ENCODE measurements at places on chromosomes 5 and 9. TPM values are rescaled to one million over a fixed set of nuclear protein-coding genes. Genes with fewer than 3 reads are reported as not detected.

GADD45G gene
- 44.0 TPM for total RNA-seq

HRH2 gene
- 10.9 TPM for total RNA-seq

DNA sequence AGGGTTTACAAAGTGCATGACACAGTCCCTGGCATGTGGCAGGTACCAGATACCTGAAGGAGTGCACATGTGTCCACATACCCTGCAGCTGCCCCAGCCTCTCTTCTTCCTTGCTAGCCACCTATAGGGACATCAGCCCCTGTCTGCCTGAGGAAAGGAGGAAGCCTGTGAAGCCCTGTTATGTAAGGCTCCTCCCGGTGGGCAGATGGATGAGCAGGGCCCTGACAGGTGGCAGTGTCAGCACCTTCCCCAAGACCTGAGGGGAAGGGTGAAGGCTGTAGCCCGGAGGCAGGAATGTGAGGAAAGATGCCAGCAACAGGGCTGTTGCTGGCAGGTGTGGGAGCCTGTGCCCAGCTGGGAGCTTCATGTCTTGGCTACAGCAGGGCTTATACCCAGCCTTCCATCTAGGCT is 21.7 kb downstream of the TCF7 start:
- peaks cover 16% of the 10 kb centered on the region for H3K4me1 ChIP-seq
- H3K4me3 ChIP-seq = no peak overlapping the region
- DNase-seq = no peak
- H3K27ac ChIP-seq = no peak overlapping the region
- peaks cover 6% of the 10 kb centered on the region for H3K36me3 ChIP-seq

DNA sequence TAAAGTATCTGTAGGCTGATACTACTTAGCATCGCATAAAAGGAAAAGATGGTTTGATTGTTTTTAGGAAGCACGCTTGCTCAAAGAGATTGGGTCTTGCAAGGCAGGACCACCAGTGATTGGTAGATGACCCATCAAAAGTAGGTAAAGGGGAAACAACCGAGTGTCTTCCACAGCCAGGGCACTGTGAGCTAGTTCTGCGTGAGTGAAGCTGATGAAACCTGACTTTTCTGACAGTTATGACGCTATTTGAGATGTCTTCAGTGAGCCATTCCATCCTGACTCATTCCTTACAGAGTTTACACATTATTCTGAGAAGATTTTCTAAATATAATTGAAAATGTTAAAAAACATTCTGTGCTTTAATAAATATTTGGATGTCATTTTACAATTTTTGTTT is 49.7 kb downstream of the BASP1 start:
- H3K36me3 ChIP-seq = no peaks in the 10 kb centered on the region
- H3K4me3 ChIP-seq = no peak overlapping the region
- DNase-seq = no peak
- no peaks in the 10 kb centered on the region for H3K27me3 ChIP-seq
- H3K4me1 ChIP-seq = no peaks in the 10 kb centered on the region
- H3K27ac ChIP-seq = no peak overlapping the region

- no peaks in the 10 kb centered on the region for H3K27me3 ChIP-seq
- no peak within 1 kb of the TSS for H3K27ac ChIP-seq
- H3K4me1 ChIP-seq = peaks cover 15% of the 10 kb centered on the region
- H3K36me3 ChIP-seq = no peaks in the 10 kb centered on the region
- DNase-seq = no peak
Observed at GRCh38 chr5:74865804-74866595, at the start of gene FAM169A. Gene FAM169A, minus strand, starts transcription at chr5:74866387. Its CDS starts 24,711 bp downstream, at chr5:74841676.

DNA sequence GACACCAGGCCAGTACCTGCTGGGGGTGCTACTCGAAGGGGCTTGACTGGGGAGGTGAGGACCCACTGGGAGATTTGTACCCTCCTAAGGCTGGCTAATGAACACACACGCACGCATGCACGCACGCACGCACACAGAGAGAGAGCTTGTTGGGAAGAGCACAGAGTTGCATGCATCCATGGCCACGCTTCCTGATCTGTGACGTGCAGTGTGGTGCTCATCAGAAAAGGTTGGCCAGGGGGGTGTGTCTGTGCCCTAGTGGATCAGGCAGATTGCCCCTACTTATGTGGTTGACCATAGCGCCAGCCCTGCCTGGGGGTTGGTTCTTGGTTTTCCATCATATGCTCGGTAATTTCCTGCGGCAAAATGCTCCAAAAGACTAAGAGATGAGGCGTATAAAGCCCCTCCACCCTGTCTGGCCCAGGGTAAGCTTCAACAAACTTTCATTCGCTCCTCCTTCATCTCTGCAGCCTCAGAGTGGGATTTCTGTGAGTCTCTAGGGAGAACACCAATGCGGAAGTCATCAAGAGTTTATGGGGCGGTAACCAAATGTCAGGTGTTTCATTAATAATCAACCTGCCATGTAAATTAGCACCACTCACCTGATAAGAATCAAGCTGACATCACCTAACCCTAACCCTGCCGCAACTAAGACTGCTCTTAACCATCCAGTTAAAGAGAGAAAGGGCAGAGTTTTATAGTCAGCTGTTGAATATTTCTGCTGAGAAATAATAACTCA is 8.0 kb upstream of the GFI1B start:
- no peak for DNase-seq
- peaks cover 6% of the 10 kb centered on the region for H3K4me1 ChIP-seq
- no peaks in the 10 kb centered on the region for H3K36me3 ChIP-seq
- no peaks in the 10 kb centered on the region for H3K27me3 ChIP-seq
- H3K4me3 ChIP-seq = no peak overlapping the region

DNA sequence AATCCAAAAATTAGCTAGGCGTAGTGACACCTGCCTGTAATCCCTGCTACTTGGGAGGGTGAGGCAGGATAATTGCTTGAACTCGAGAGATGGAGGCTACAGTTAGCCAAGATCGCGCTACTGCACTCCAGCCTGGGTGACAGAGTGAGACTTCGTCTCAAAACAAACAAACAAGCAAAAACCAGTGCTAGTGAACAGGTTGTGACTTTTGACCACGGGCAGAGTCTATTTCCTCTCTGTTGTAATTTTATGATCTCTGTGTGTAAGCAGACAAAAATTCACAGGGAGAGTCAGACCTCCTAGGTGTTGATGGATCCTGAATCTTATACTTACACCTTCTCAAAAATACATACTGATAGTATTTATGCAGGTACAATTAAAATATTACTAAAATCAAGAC is 65.8 kb downstream of the SPEF2 start:
- no peaks in the 10 kb centered on the region for H3K36me3 ChIP-seq
- no peak for DNase-seq
- H3K27ac ChIP-seq = no peak overlapping the region
- no peak overlapping the region for H3K4me3 ChIP-seq

- no peaks in the 10 kb centered on the region for H3K4me1 ChIP-seq
- no peaks in the 10 kb centered on the region for H3K27me3 ChIP-seq
- H3K36me3 ChIP-seq = no peaks in the 10 kb centered on the region
- DNase-seq = no peak
- H3K27ac ChIP-seq = no peak overlapping the region
Observed at GRCh38 chr9:74172874-74173273, 324.3 kb upstream of the RORB start.

DNA sequence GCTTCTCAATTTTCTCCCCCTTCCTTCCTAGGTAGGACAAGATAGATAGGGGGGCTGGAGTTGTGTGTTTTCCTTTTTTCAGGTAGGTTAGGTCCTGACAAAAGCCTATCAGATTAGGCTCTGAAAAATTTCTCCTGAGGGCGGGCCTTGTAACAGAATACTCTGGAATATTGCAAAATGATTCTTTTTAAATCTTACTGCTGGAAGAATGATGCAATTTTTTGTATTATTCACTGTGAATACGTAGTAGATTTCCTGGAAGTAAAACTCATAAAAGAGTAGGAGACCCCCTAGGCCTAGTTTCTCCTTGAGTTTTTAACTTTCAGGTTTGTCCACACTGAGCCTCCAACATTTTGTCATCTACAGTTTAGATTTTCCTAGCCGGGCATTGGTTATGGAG is 1701.8 kb downstream of the EFNA5 start:
- H3K36me3 ChIP-seq = no peaks in the 10 kb centered on the region
- H3K4me1 ChIP-seq = no peaks in the 10 kb centered on the region
- no peak overlapping the region for H3K4me3 ChIP-seq

DNA sequence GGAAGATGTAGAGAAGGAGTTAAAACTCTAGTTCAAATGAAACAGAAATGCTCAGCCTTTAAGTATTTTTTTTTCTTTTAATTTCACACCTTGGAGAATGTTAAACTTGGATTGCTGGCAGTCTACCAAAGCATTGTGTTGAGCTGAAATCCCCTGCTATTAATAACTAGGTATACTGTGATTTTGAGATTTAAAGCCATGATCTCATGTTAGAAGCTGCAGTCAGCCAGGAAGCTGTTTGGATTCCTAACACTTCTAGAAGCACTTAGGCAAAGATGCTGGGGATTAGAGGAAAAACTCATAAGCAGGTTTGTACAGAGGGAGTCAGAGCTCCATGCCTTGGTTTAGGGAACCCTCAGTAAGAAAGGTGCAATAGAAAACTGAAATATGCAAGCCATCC is 141.4 kb downstream of the KIF4B start:
- no peak for DNase-seq
- no peak overlapping the region for H3K27ac ChIP-seq
- H3K36me3 ChIP-seq = no peaks in the 10 kb centered on the region
- H3K4me1 ChIP-seq = no peaks in the 10 kb centered on the region

- H3K4me3 ChIP-seq = no peak overlapping the region
- no peak overlapping the region for H3K27ac ChIP-seq
- peak; percentile 62 for DNase-seq
- no peaks in the 10 kb centered on the region for H3K36me3 ChIP-seq
- H3K27me3 ChIP-seq = no peaks in the 10 kb centered on the region
- peaks cover 27% of the 10 kb centered on the region for H3K4me1 ChIP-seq
Observed at GRCh38 chr5:7425830-7426229, 29.9 kb downstream of the ADCY2 start.

DNA sequence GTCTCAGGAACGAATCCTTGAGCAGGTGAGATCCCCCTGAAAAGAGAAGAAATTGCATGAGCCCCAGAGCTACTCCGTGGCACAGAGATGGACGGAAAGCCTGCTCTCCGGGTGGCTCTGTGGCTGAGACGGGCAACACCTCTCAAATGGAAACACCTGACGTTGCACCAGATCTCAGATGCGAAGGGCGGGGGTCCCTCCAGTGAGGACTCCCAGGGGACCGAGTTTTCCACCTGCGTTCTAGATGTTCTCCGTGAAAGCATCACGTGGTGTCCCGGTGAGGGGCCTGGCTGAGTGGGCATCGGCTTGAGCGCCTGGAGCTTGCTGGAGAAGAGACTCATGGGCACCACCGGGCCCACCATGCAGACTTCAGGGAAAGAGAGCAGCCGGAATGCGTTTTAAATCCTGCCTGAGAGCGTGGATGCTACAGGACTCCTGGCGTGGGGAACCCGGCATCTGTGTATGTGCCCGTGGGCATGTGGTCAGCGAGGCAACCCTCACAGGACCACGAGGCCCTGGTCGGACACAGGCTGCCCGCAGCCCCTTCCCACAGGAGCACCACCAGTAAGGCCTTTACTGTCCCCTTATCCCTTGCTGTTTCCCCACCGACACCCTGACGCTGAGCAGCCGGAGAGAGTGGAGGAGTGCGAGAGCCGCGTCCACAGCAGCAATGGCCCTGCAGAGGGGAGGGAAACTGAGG is 378.4 kb upstream of the IRX4 start:
- no peaks in the 10 kb centered on the region for H3K4me1 ChIP-seq
- H3K4me3 ChIP-seq = no peak overlapping the region
- DNase-seq = no peak
- no peaks in the 10 kb centered on the region for H3K27me3 ChIP-seq
- no peaks in the 10 kb centered on the region for H3K36me3 ChIP-seq

DNA sequence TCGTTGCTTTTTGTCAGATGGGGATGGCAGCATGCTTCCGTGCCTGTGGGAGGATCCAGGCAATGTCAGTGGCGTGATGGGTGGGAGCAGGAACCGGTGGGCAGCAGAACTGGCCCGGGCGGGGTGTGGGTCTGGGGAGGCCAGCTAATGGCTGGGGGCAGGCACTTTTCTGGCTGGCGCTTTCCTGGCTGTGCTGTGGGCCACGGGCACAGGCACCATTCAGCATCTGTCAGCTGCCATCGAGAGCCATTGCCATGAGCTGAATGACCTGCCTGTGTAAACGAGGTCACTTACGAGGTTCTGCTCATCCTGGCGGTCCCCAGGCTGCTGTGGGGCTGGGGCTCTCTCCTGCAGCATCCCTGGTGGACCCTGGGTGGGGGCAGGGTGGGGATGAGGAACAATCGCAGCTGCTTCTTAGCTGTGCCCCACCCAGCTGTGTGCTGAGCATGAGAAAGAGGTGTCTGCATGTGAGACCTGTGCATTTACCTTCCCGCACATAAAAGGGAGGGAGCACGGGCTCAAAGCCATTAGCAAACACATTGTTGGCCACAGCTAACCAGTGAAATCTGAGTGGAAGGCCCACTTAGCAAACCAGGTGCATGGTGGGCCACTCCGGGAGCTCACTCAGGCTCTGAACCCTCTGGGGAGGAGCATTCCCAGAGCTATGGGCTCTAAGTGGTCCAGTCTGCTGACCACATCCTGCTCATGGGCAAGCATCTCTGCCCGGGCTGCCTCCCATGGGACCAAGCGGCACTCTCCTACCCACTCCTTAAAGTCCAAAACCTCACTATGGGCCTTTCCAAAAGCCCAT is 41.3 kb upstream of the OLFM1 start:
- H3K27ac ChIP-seq = no peak overlapping the region
- no peak for DNase-seq
- no peak overlapping the region for H3K4me3 ChIP-seq
- no peaks in the 10 kb centered on the region for H3K36me3 ChIP-seq
- H3K4me1 ChIP-seq = no peaks in the 10 kb centered on the region

- H3K27me3 ChIP-seq = no peaks in the 10 kb centered on the region
- peak; percentile 62 for DNase-seq
- peak overlapping the region; percentile 63 for H3K27ac ChIP-seq
- no peak overlapping the region for H3K4me3 ChIP-seq
- peaks cover 39% of the 10 kb centered on the region for H3K4me1 ChIP-seq
Observed at GRCh38 chr5:72508241-72509170, 1.3 kb upstream of the ZNF366 start.

DNA sequence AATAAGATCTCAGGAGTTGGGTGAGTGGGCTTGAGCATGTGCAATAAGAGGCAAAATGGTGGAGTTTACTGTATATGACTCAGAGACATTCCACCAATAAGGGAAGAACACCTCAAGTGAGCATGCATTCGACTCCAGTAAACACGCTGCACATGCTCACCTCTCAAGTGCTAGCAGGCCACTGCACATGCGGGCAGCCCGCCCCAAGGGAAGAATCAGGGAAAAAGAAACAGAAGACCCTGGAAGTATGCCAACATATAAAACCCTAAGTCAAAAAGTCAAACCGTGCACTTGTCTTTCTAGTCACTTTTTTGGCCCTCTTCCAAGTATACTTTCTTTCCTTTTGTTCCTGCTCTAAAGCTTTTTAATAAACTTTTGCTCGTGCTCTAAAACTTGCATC is 245.3 kb upstream of the RASA1 start:
- no peaks in the 10 kb centered on the region for H3K36me3 ChIP-seq
- no peak for DNase-seq

- no peak for DNase-seq
- no peaks in the 10 kb centered on the region for H3K27me3 ChIP-seq
- peak overlapping the region; percentile 90 for H3K27ac ChIP-seq
- no peak overlapping the region for H3K4me3 ChIP-seq
- H3K4me1 ChIP-seq = peaks cover 63% of the 10 kb centered on the region
Observed at GRCh38 chr9:38388283-38389223, 3.9 kb upstream of the ALDH1B1 start.
